ENCODE measurements at places on chromosomes 1 and 21.

DNA sequence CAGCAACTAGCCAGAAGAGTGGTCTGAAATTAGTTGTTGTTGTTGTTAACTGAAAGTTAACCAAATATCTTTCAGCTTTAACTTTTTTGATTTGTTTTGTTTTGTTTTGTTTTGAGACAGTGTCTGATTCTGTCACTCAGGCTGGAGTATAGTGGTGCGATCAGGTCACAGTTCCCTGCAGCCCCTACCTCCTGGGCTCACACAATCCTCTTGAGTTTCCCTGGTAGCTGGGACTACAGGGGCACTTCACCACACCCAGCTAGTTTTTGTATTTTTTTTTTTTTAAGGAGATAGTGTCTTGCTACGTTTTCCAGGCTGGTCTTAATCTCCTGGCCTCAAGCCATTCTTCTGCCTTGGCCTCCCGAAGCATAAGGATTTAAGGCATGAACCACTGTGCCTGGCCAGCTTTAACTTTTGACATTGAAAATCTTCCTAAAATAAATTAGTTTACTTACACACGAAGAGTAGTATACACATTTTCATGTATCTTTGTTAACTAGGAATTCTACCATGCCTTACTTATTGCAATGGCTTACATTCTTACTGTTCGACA is 45.0 kb downstream of the GNG12 start:
- no peak for DNase-seq

DNA sequence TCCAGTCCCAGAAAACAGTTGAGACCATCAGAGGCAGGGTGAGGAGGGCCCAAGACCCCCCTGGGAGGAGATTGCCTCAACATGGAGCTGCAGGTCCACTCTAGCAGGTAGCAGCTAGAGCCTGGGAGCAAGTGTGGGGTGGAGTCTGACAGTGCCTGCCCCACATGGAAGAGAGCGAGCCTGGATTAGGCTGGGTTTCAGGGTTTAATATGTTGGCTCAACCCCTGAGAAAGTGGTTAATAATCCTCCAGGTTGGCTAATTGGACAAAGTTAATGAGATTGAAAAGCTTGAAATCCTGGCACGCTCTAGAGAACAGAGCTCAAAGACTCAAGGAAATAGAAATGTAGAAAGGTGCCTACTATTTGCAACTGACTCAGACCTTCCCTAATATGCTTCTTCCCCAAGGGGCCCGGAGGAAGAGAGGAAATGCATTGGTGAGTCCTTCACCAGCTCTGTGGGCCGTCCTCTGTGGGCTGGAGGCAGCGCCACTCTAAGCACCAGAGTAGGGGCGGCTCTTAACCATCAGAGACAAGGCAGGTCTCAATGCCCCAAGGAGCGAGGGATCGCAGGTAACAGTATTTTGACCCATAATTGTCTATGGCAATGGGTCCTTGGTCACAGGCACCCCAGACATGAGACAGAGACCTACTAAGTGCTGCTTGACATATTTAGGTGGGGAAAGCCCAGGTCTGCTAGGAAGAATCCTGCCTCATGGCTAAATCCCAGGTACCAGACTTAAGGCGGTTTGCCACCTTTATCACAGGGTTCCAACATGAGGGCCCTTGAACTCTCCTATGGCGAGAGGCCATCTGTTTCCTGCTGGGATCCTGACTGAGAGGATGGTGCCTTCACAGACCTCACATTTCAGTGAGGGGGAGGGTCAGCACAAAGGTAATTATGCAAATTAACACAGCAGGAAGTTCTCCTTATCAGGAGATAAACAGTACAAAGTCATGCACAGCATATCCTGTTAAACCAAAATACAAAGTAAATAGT is 33.8 kb downstream of the RSPH1 start:
- peak; percentile 93 for DNase-seq

DNA sequence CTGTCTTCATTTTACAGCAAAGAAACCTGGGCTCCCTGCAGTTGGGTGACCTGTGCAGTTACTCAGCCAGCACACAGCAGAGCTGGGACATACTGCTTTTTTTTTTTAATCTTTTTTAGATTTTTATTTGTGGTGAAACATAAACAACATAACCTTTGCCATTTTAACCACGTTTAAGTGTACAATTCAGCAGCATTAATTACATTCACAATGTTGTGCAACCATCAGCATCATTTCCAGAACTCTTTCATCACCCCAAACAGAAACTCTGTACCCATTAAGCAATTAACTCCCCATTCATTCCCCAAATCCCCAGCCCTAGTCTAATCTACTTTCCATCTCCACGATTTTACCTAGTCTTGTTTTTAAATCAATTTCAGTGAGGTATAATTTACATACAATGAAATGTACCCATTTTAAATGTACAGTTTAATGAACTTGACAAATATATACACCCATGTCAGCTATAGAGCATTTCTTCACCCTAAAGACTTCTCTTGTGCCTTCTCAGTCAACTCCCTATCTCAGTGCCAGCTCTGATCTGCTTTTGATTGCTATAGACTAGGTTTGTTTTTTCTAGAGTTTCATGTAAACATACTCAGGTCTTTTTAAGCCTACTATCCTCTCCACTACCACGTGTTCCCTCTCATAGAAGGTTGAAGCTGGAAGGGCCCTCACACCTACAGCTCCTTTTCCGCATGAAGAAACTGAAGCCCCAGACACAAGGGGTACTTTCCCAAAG is 37.8 kb upstream of the C8B start:
- no peak for DNase-seq

GRCh38 chr1:241022366-241022765 is 334.6 kb downstream of the RGS7 start:
- DNase-seq, result no peak

GRCh38 chr1:204003536-204003935 is 69.4 kb upstream of the SOX13 start:
- DNase-seq, result no peak

GRCh38 chr1:53535846-53536245 is 76.6 kb downstream of the DMRTB1 start:
- peak; percentile 95 for DNase-seq

DNA sequence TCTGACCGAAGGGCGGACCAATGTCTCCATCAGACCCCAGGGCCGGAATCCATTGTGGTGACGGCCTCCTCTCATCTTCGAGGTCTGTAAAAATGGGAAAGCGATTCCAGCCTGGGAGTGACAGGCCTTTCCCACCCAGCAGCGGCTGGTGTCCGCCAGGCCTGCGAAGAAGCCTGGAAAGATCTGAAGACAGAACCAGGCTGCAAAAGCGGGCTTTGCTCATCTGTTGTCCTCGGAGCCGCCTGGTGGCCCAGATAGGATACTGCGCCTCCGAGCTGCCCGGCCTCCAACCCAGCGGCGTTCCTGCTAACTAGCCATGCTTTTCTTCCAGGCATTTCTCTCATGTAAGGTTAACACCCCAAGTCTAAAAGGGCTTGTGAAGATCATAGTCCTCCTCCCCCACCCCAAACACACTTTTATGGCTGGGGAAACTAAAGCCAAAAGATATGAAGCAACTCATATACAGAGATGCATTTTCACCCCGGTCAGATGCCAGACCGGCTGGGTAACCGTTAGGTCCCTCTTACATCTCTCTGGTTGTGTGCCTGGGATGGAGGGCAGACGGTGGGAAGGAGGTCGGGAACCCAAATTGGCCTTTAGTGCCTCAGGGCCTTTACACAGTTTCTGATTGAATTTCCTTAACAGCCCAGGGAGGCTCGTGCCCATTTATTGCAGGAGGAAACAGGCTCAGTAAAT is 1.9 kb upstream of the DHRS3 start:
- DNase-seq, result peak; percentile 17

- DNase-seq, result peak; percentile 31
Observed at GRCh38 chr1:202811296-202812175, 782 bp downstream of the PCAT6 start.

- DNase-seq, result no peak
Observed at GRCh38 chr1:234882898-234883297, 245.7 kb downstream of the TOMM20 start.

- no peak for DNase-seq
Observed at GRCh38 chr1:64403331-64403730, 66.6 kb upstream of the CACHD1 start.

- peak; percentile 31 for DNase-seq
Observed at GRCh38 chr1:157878059-157878458, 36.5 kb upstream of the CD5L start.

DNA sequence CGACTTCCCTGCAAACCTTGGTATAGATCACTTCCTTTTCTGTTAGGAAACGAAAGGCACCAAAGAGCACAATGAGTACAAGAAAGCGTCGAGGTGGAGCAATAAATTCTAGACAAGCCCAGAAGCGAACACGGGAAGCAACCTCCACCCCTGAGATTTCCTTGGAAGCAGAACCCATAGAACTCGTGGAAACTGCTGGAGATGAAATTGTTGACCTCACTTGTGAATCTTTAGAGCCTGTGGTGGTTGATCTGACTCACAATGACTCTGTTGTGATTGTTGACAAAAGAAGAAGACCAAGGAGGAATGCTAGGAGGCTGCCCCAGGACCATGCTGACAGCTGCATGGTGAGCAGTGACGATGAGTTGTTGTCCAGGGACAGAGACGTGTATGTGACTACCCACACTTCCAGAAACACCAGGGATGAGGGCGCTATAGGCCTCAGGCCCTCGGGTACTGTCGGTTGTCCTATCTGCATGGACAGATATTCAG is 18.5 kb downstream of the FAM89A start:
- DNase-seq, result no peak

GRCh38 chr1:179952186-179952585 is 2.4 kb upstream of the CEP350 start:
- DNase-seq, result no peak

GRCh38 chr1:8421721-8422120 is 103.8 kb downstream of the SLC45A1 start:
- peak; percentile 86 for DNase-seq

DNA sequence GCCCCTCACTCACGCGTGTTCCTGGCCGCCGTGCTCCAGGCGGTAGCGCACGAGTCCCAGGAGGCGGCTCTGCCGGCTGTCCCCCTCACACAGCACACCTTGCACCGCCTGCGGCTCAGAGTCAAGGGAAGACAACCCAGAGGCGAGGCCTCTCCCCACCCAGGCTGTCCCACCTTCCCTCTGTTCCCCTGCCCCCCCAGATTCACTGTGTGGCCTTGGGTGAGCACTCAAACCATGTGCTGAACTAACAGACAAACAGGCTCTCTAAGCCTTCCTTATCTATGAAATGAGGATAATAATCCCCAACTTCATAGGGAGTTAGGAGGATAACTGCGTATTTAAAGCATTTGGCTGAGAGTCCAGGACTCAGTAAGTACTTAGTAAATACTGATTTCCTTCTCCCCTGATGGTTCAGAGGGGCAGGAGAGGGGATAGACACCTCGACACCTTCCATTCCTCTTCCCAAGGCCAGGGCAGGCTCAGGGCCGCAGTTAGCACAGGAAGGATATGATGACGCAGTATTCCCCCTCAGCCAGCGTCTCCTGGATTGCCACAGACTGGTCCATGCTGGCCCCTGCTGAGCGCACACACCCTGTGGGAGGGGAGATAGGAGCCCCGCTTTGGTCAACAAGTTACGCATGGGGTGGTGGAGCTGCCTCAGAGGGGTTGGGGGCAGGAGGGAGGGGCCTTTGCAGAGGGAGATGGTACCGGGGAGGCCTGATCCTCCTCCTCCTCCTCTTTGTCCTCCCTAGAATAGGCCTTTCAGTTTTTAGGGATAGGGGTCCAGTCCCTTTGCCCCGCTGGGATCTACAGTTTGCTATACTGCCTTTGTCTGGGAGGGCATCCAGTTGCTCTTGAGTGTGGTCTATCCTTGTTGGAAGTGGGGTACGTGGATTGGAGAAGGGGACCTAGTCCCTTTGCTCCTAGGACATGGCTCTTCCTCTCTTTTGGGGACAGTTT is 830 bp downstream of the INPP5B start:
- no peak for DNase-seq

DNA sequence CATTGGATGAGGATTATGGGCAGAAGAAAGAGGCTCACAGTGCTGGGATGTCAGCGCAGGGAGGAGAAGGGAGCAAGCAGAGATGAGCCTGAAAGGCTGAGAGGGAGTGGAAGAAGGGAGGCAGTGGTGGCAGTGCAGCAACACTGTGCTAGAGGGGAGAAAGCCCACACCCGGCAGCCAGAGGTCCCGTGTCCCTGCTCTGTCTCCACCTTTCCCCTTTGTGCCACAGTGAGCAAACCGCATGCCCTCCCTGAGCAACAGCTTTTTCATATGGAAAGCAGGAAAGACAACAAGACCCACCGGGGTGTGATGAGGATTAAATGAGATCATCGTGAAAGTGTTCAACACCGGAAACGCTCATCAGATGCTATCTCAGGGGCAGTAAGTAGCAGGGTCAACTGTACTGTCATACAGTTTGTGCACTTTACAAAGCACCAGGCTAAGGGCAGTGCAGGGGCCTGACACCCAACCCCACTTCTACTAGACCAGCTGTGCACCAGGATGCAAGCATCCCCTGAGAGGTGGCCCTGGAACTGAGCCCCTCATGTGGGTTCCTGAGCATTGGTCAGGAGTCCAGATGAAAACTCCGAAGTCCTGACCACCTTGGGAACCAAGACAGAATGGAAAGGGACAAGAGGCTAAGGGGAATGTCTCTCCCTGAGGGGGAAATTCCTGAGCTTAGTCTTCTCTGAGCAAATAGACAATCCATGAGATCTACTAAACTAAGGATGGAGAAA is 9.1 kb downstream of the NHLH1 start:
- DNase-seq, result peak; percentile 40

- DNase-seq, result no peak
Observed at GRCh38 chr1:215865060-215865459, 298.0 kb downstream of the KCTD3 start.

DNA sequence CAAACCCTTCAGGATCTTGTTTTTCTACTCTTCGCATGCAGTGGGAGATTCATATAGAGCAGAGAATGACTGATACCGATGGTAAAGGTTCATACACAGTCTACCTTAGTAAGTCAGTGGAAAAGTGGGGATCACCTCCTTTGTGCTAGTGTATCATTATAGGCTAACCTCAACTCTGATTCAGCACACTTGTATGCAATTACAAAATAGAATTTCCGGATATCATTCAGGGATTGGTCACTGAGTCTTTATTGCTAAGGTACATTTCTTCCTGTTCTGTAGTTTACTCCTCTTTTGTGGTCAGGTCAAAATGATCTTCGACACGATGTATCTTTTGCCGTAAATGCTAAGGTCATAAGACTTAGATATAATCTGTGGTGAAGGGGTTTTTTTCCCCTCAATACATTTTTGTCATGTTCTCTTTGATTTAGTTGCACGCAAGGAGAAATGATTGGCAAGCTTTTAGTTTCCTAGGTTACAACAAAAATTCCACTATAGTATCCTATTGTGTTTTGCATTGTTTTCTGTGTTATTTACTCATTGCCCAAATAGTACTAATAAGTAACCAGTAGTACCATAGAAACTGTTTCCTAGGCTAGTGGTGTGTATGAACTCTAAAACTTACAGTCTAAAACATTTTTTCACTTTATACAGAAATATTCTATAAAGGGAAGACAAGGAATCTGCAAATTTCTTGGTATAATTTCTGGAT is 35.7 kb upstream of the PLA2G4A start:
- DNase-seq, result no peak

GRCh38 chr21:27700974-27701614 is 734.2 kb upstream of the ADAMTS5 start:
- DNase-seq, result peak; percentile 92

DNA sequence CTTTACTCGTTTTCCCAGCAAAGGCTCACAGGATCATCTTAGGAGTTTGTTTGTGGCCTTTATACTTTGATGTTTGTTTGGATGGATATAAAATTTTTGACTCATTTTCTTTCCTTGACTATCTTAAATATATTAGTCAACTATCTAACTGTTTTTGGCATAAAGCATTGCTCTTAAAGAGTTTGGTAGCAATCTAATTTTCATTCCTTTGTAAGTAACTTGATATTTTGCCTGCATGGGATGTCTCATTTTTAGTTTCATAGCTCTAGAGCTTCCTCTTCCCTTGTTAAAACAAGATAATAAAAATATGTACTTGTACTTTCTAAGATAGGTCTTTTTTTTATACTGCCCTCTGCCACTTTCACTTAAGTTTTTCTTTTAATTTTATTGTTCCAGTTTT is 161.9 kb downstream of the MAGI3 start:
- no peak for DNase-seq
